NCI-H187 treated with DMSO at 0.1 percent for 48 hours (cell line): ENCODE measurements at places on chromosomes 2 and 18.

- no peak for DNase-seq
Measured at GRCh38 chr2:222751821-222752719, 80.6 kb downstream of the MOGAT1 start.

- no peak for DNase-seq
Measured at GRCh38 chr2:223606946-223607345, 4.8 kb upstream of the SCG2 start.

DNA sequence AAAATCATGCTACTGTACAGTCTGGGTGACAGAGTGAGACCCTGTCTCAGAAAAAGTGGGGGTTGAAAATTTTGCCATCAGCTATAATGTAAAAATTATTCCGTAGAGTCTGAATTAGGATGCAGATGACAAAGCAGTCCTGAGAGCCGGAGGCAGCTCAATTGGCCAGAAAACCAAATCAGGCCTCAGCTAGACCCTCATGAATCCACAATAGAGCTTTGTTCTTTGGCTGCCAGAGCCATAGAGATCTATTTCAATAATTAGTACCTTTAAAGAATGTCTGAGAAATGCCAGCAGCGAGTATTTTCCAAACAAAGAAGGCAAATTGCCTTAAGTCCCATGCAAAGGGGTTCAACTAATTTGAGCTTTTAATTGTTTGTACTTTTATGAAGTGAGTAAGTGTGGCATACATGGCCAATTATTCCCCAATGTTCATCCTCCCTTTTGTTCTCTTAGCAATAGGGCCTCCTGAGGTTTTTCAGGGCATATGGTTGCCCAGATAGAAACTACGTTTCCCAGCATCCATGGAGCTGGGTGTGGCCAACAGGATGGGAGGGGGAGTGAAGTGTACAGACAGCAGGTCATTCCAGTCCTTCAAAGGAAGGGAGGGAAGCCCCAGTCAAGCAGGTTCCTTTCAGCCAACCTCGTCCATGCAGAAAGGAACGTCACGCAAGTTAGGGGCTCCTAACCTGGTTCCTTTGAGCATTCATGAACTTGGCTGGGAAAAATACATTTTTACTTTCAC is 211.3 kb upstream of the APCDD1 start:
- DNase-seq = no peak

DNA sequence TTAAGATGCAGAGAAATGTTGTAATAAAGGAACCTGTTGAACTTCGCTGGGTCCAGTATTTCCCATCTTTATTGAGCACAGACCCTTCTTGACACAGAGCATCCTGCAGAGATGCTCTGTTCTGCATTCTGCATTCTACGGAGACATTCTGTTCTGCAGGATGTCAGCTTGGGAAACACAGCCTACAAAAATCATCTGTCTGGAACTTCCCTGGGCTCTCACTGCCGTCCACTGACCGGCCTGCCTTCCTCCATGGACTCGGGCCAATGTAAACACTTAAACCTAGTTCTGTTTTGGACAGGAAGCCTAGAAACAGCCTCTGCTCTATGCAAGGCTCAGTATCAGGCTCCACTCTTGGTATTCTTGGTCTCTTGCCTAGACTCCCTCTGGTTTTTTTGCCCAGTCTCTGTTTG is 90.0 kb upstream of the PPP1CB start:
- DNase-seq = no peak

DNA sequence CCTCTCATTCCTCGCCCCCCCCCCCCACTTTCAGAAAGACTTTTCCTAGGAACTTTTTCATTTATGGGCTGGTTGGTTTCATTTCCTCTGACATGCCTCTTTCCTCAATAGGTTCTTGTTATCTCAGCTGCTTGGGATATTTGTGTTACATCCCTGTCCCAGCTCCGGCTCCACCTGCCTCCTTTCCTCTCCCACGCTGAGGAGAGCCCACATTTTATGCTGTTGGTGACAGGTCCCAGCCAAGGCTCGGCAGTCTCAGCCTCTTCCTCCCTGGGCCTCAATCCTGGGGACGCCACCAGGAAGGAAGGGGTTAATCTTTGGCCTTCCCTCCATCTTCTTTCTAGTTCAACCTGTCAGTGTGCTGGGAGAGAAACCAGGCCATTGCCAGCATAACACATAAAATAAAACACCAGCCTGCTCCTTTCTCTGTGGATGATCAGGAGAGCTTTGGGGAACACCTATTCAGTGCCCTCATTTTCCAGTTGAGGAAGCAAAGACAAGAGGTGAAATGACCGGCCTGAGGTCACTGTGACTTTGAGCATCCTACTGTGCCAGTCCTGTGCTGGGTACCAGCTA is 216.9 kb upstream of the TNP1 start:
- no peak for DNase-seq

- DNase-seq = no peak
Measured at GRCh38 chr18:22685788-22686187, 247.3 kb upstream of the RBBP8 start.

GRCh38 chr2:226776104-226776503 is 23.5 kb downstream of the IRS1 start:
- DNase-seq = no peak

DNA sequence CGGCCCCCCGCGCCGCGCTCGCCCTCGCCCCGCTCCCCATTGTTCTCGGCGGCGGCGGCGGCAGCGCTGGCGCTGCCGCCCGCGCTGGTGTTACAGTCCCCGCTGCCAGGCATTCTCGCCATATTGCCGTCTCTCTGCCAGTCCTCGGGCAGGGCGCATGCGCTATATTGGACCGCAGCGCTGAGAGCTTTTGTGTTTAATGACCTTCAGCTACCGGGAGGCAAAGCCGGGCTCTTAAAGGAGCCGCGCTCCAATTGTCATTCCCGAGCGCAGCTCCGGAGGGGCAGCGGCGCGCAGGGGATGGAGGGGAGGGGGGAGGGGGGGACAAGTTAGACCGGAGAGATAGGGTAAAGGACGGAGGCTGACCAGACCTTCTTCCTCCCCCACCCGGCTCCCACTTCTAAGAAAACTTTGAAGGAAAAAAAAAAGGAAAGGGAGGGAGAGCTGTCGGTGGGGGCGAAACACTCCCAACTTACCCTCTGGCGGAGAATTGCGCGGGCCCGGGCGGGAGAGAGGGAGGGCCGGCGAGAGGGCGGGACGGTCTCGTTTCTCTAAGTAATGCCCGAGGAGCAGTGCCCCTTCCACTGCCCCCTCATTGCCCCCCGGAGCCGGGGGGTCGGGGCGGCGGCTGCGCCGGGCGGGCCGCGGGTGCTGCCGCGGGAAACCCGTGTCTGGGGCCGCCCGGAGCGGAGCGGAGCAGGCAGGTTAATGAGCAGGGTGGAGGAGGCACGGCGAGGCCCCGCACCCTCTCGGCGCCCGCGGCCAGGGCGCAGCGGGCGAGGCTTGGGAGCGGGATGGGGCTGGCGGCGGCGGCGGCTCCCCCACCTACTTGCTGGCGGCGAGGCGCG is at the start of gene KCTD1:
KCTD1 (minus strand) TSS at position 139 of the 848 bp plus-strand sequence; CDS start at position 122, 17 bp downstream.
- peak; percentile 10 for DNase-seq

- DNase-seq = no peak
Measured at GRCh38 chr2:116133381-116133942, 1681.0 kb upstream of the DDX18 start.
